Activated naive CD8-positive, alpha-beta T cell treated with anti-CD3 and anti-CD28 coated beads for 36 hours (primary cell): ENCODE measurements at places on chromosomes 12 and 14. TPM values are rescaled to one million over a fixed set of nuclear protein-coding genes. Genes with fewer than 3 reads are reported as not detected.

- no peak overlapping the region for H3K4me3 ChIP-seq
- DNase-seq = no peak
- no peak overlapping the region for H3K27ac ChIP-seq
Observed at GRCh38 chr14:32277998-32278397, 51.1 kb upstream of the AKAP6 start.

- H3K27me3 ChIP-seq = no peaks in the 10 kb centered on the region
- H3K4me3 ChIP-seq = no peak overlapping the region
- no peak overlapping the region for H3K27ac ChIP-seq
- no peaks in the 10 kb centered on the region for H3K36me3 ChIP-seq
- DNase-seq = no peak
Observed at GRCh38 chr12:24500421-24500820, 448.5 kb downstream of the BCAT1 start.

DNA sequence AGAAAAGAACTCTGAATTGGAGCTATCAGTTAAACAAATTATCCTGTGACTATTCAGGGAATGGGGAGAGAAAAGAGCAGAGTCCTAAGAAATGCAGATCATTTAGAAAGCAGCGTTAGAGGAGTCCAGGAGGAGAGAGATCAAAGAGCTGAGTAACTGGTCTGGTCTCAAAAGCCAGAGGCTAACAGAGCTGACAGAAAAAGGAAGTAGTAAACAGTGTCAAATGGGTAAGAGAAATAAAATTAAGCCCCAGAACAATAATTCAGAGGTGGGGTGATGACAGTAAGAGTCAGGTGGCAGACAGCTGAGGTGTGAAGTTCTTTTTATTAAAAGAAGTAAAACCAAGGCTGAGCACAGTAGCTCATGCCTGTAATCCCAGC lies 19.3 kb downstream of the GXYLT1 start:
- H3K27ac ChIP-seq = no peak overlapping the region
- no peaks in the 10 kb centered on the region for H3K27me3 ChIP-seq
- peaks cover 16% of the 10 kb centered on the region for H3K4me1 ChIP-seq
- H3K4me3 ChIP-seq = no peak overlapping the region
- no peak for DNase-seq
- H3K36me3 ChIP-seq = peaks cover 6% of the 10 kb centered on the region

DNA sequence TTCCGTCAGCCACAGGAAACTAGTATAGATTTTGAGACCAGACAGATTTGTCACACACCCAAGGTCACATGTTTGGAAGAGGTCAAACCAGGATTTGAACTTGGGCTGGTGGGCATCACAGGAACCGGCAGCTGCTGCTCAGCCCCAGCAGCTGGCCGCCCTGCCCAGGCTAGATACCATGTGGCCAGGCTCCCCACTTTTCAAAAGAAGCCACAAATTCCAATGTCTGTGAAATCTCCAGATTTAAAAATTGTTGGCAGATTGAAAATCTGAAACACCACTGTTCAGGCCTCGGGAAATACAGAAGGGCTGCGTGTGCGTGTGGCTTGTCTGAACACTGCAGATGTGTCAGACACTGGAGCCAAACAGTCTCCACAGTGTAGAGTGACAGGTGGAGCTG lies 30.4 kb downstream of the MMAB start:
- H3K27ac ChIP-seq = no peak overlapping the region
- no peak for DNase-seq
- peaks cover 5% of the 10 kb centered on the region for H3K4me1 ChIP-seq
- peaks cover 1% of the 10 kb centered on the region for H3K36me3 ChIP-seq
- H3K27me3 ChIP-seq = peaks cover 13% of the 10 kb centered on the region

- no peak overlapping the region for H3K27ac ChIP-seq
- H3K36me3 ChIP-seq = no peaks in the 10 kb centered on the region
- H3K4me3 ChIP-seq = no peak overlapping the region
- H3K4me1 ChIP-seq = no peaks in the 10 kb centered on the region
- no peak for DNase-seq
- H3K27me3 ChIP-seq = peaks cover 9% of the 10 kb centered on the region
Observed at GRCh38 chr12:103705927-103706326, 118.9 kb downstream of the STAB2 start.

- peaks cover 26% of the 10 kb centered on the region for H3K27me3 ChIP-seq
- no peak overlapping the region for H3K4me3 ChIP-seq
- DNase-seq = no peak
Observed at GRCh38 chr12:27931390-27931789, 41.1 kb downstream of the PTHLH start.

GRCh38 chr12:113903381-113903863 lies 62.7 kb downstream of the RBM19 start:
- H3K27me3 ChIP-seq = no peaks in the 10 kb centered on the region
- H3K27ac ChIP-seq = no peak overlapping the region
- no peaks in the 10 kb centered on the region for H3K4me1 ChIP-seq
- no peak for DNase-seq

GRCh38 chr12:108378926-108379325 lies 39.8 kb upstream of the CMKLR1 start:
- no peak for DNase-seq
- no peak overlapping the region for H3K27ac ChIP-seq
- H3K27me3 ChIP-seq = peaks cover 6% of the 10 kb centered on the region
- H3K4me1 ChIP-seq = no peaks in the 10 kb centered on the region
- H3K4me3 ChIP-seq = no peak overlapping the region

DNA sequence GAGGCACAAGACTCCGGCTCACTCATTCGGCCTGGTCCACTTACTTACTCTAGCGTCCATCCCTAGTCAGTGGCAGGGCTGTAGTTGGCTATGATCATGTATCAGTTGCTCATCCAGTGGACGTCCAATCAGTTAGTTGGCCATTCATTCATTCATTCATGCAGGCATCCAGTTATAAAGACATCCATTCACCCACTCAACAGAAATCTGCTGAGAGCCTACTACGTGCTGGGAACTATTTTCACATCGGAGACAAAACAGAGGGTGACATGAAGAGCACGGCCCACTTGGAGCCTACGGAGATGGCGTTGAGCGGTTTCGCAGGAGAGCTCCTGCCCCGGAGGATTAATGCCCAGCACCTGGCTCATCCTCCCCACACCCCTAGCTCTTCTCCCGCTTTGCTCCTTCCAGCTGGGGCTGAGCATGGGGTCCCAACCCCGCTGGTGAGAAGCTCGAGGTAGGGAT lies 49.7 kb downstream of the SNAPC1 start:
- H3K27me3 ChIP-seq = peaks cover 69% of the 10 kb centered on the region
- peak overlapping the region; percentile 74 for H3K4me3 ChIP-seq
- H3K27ac ChIP-seq = no peak overlapping the region
- DNase-seq = no peak
- H3K4me1 ChIP-seq = peaks cover 5% of the 10 kb centered on the region
- H3K36me3 ChIP-seq = no peaks in the 10 kb centered on the region

GRCh38 chr12:51820526-51821439 lies 27.7 kb downstream of the FIGNL2 start:
- H3K27me3 ChIP-seq = peaks cover under 1% of the 10 kb centered on the region
- peak; percentile 93 for DNase-seq
- no peaks in the 10 kb centered on the region for H3K36me3 ChIP-seq
- peak overlapping the region; percentile 79 for H3K4me3 ChIP-seq
- H3K27ac ChIP-seq = no peak overlapping the region

DNA sequence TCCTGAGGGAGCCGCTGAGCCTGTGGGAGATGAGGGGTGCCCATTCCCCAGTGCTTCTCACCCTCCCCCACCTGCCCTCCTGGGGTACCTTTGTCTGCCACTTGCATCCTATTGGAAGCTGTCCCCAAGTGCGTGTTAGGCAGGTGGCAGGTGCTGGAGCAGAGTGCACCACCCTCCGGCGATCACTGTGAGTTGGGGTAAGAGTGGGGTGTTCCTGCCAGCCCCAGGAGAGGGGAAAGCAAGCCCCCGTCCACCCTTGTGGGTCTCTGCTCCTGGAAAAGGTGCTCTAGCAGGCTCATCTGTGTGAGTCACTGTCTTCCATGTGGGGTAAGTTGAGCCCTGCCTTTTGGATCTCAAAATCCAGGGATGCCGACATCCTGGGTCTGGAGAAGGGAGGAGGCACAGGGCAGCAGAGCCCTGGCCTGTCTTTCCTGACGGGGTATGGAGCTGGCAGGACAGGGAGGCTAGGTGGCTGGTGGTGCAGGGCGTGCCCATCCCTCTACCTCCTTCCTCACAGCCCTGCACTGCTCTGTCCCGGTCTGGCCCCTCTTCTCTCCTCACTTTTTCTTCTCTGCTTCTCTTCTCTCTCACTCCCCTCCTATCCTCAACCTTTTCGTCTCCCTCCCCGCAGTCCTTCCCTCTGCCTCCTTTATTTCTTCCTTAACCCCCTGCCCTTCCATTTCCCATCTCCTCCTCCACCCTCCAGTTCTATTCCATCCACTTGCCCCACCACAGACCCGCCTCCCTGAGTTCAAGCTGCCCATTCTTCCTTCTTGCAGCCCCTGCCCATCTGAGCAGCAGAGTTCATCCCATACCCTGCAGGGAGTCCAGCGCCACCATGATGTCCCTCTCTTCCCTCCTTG lies 20.1 kb upstream of the KRT7 start:
- peaks cover 7% of the 10 kb centered on the region for H3K27me3 ChIP-seq
- DNase-seq = no peak
- no peaks in the 10 kb centered on the region for H3K4me1 ChIP-seq
- no peaks in the 10 kb centered on the region for H3K36me3 ChIP-seq
- no peak overlapping the region for H3K4me3 ChIP-seq

GRCh38 chr14:96979611-96980074 lies 182.5 kb downstream of the VRK1 start:
- H3K27me3 ChIP-seq = peaks cover 7% of the 10 kb centered on the region
- H3K36me3 ChIP-seq = peaks cover 5% of the 10 kb centered on the region
- DNase-seq = no peak
- no peak overlapping the region for H3K4me3 ChIP-seq
- H3K27ac ChIP-seq = no peak overlapping the region

DNA sequence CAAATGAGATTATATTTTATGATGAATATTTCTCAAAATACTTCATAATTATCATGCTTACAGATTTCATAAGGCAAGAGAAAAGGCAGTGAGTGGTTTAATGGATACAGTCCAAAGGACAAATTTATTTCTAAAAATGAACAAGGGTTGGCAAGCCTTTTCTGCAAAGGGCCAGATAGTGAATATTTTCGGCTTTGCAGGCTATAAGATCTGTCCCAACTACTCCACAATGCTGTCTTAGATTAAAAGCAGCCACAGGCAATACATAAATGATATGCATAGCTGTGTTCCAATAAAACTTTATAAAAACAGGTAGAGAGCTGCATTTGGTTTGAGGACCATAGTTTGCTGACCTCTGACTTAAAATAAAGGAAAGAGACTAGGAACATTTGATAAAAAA lies 42.9 kb upstream of the STK38L start:
- no peaks in the 10 kb centered on the region for H3K36me3 ChIP-seq
- H3K4me3 ChIP-seq = no peak overlapping the region
- H3K27ac ChIP-seq = no peak overlapping the region
- H3K27me3 ChIP-seq = no peaks in the 10 kb centered on the region
- peaks cover 8% of the 10 kb centered on the region for H3K4me1 ChIP-seq

DNA sequence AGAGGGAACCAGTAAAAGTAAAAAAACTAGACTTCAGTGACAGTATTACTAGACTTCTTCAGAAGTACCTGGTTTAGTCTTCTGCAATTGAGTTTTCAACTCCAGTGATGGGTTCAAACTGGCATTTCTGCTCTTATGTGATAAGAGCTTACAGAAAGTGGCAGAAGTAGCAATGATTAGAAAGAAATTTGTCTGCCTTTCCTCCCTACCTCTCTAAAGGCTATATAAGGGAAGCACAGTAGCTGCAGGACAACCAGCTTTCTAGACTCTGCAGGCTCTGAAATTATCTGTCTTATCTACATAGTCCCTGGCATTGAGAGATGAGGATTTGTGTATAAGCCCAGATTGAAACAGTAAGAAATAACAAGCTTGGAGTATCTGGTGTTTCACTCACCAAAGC lies 107.5 kb downstream of the DAAM1 start:
- no peaks in the 10 kb centered on the region for H3K27me3 ChIP-seq
- no peak overlapping the region for H3K27ac ChIP-seq
- no peak for DNase-seq
- peaks cover 23% of the 10 kb centered on the region for H3K36me3 ChIP-seq
- peaks cover 15% of the 10 kb centered on the region for H3K4me1 ChIP-seq

- H3K27ac ChIP-seq = no peak overlapping the region
- H3K27me3 ChIP-seq = peaks cover 7% of the 10 kb centered on the region
- DNase-seq = no peak
- H3K36me3 ChIP-seq = no peaks in the 10 kb centered on the region
- no peak overlapping the region for H3K4me3 ChIP-seq
Observed at GRCh38 chr12:3294481-3294911, 196.5 kb upstream of the PRMT8 start.

GRCh38 chr12:57235728-57236131 lies 6.2 kb downstream of the SHMT2 start:
- peaks cover 66% of the 10 kb centered on the region for H3K4me1 ChIP-seq
- H3K36me3 ChIP-seq = peaks cover 46% of the 10 kb centered on the region
- H3K4me3 ChIP-seq = no peak overlapping the region
- no peak overlapping the region for H3K27ac ChIP-seq
- peaks cover 42% of the 10 kb centered on the region for H3K27me3 ChIP-seq
- DNase-seq = no peak

DNA sequence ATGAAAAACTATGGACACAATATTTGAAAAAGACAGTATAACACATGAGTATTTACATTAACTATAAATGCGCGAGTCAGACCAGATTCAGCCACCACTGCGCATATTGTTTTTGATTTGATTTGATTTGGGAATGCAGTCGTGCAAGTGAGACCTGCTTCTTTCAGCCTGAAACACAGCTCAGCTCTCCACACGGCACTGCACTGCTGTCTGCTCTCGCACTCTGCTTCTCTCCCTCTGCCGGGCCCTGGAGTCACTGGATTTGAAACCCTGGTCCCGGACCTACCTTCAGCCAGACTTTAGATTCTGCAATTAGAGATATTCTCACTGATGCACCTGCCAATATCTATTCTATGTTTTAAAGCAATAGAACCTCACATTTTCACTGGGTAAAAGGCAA lies 143.9 kb upstream of the TMEM132C start:
- no peak overlapping the region for H3K4me3 ChIP-seq
- H3K27me3 ChIP-seq = no peaks in the 10 kb centered on the region
- no peak overlapping the region for H3K27ac ChIP-seq
- no peaks in the 10 kb centered on the region for H3K36me3 ChIP-seq

- no peaks in the 10 kb centered on the region for H3K36me3 ChIP-seq
- DNase-seq = no peak
- no peaks in the 10 kb centered on the region for H3K4me1 ChIP-seq
- H3K27me3 ChIP-seq = no peaks in the 10 kb centered on the region
- H3K27ac ChIP-seq = no peak overlapping the region
Observed at GRCh38 chr14:96938946-96939345, 141.8 kb downstream of the VRK1 start.

Gene TAS2R43
- 0.36 TPM for total RNA-seq

Gene CRIP2
- total RNA-seq = 0.41 TPM

Gene CLEC1B
- total RNA-seq = not detected

Gene IAPP
- total RNA-seq = not detected

Gene CLEC6A
- total RNA-seq = not detected

Gene CCDC85C
- total RNA-seq = 6.3 TPM

Gene RBP5
- total RNA-seq = not detected

Gene OR6C76
- not detected for total RNA-seq

Gene SPIC
- not detected for total RNA-seq

Gene ASPG
- not detected for total RNA-seq
